AG09319 (cell line): ENCODE measurements at places on chromosomes 2 and 18.

DNA sequence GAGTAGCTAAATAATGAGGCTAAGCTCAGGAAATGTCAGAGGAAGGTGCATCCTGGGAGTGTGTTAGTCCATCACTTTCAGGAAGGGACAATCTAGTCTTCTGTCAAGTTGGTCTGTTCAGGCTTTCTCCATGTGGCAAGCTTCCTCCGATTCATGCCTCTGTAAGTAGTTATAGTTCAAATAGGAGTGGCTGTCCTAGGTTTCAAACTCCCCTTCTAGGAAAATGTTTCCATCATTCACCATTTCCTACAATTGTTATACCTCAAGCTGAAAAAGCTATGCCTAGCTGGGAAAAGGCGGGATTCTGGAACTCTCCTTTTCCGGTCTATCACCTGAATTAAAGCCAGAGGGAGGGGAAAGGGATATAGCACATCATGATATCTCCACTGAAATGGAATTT is 287.7 kb upstream of the ZSWIM2 start:
- DNase-seq = no peak

GRCh38 chr2:134249755-134250154 is 4.1 kb upstream of the MGAT5 start:
- no peak for DNase-seq

- DNase-seq = no peak
Measured at GRCh38 chr2:4898706-4899105, 793.5 kb upstream of the SOX11 start.

DNA sequence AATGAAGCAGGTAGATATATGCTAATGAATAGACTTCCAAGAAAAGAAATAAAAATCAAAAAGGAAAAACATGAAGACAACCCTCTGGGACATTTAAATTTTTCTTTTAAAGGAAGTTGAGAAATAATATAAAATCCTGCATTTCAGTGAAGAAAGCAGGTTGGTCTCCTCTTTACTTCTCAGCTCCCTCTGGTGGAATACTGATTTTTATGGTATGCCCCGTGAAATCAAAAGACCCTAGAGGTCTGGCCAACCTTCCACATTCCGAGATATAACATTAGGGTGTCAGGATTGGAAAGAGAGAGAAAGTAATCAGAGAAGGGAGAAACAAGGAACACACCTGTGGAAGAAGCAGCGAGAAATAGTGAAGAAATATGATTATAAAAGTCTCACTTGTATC is 72.7 kb downstream of the DNER start:
- no peak for DNase-seq

GRCh38 chr18:12119358-12119757 is 25.7 kb downstream of the ANKRD62 start:
- DNase-seq = no peak

DNA sequence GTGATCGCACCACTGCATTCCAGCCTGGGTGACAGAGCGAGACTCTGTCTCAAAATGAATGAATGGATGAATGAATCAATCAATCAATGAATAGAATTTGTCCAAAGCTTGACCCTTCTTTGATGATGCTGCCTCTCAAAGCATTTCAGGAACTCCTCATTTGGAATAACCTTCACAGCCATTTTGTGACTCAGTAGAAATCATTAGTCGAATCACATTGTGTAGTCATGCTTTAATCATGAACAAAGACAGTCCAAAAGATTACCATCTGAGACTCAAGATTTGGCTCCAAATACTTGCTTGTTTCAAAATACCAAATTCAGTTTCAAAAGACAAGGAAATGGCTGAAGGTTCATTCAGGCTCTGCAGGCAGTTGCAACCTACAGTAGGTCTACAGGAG is 83.1 kb downstream of the VWA3B start:
- no peak for DNase-seq

- no peak for DNase-seq
Measured at GRCh38 chr2:164617466-164617865, 3.8 kb downstream of the GRB14 start.

- no peak for DNase-seq
Measured at GRCh38 chr2:23134726-23135125, 250.3 kb upstream of the KLHL29 start.

- DNase-seq = no peak
Measured at GRCh38 chr2:10844097-10844496, 31.5 kb upstream of the PDIA6 start.

- no peak for DNase-seq
Measured at GRCh38 chr18:10946058-10946457, 203.3 kb downstream of the PIEZO2 start.

GRCh38 chr2:109024477-109024876 is 35.5 kb upstream of the EDAR start:
- DNase-seq = no peak

- no peak for DNase-seq
Measured at GRCh38 chr2:224190234-224190935, 151.3 kb upstream of the SERPINE2 start.

- DNase-seq = peak; percentile 31
Measured at GRCh38 chr2:145597809-145598208, 1077.9 kb upstream of the ZEB2 start.

DNA sequence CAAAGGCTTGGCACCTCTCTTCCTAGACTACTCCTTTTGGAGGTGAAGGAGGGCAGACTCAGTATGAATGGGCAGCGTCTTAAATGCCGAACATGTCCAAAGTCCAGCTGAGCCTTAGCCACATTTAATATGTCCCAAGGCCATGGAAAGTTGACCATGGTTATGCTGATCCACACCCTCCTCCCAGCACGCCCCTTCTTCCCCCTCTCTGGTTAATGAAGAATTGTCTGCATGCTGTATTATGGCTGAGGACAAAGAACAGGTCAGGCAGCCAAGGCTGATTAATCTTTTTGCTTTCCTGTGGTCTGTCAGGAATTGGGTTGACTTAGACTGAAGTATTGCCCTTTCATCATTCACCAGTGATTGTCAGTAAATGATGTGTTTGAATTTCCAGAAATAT is 5.8 kb upstream of the MYOM1 start:
- DNase-seq = no peak

GRCh38 chr18:6368017-6368416 is 46.7 kb downstream of the L3MBTL4 start:
- DNase-seq = no peak

GRCh38 chr2:145524303-145524702 is 1004.4 kb upstream of the ZEB2 start:
- DNase-seq = no peak

DNA sequence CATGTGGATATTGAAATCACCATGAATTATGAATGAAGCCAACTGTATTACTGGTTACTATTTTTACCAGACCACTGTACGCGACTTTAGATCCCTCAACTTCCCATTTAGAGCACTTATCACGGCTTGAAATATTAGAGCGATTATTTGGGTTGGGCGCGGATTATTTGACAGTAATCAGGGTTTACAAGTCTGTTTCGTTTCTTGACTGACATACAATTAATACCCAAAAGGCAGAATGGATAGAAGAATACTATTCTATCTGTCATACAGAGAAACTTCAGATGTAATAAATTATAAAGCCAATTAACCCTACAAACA is 496 bp upstream of the NAPG start:
- no peak for DNase-seq

DNA sequence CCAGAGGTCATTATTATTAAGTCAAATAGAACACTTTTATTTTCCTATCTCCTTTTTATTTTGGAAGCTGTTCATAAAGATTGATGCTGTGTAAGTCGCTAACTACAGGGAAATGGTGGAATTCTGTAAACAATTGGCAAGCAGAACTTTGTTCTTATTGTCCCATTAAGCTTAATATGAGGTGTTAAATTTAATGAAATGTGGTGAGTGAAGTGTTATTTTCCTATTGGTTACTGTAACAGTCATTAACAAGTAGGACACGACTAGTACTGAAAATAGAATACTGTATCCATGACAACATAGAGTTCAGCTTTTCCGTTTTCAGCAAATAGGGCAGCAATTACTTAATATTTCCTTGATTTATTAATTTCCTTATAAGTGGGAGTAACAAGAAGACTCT is 279.1 kb upstream of the ZEB2 start:
- no peak for DNase-seq

GRCh38 chr2:9378433-9379390 is 44.6 kb downstream of the ITGB1BP1 start:
- peak; percentile 31 for DNase-seq

- DNase-seq = no peak
Measured at GRCh38 chr18:38752430-38752829, 1186.8 kb upstream of the CELF4 start.

GRCh38 chr2:113796592-113797175 is 40.2 kb upstream of the SLC35F5 start:
- DNase-seq = no peak

GRCh38 chr2:128452536-128453530 is 134.2 kb upstream of the HS6ST1 start:
- DNase-seq = no peak

GRCh38 chr2:223020971-223021675 is 30.9 kb upstream of the KCNE4 start:
- DNase-seq = no peak

- DNase-seq = no peak
Measured at GRCh38 chr2:220482716-220483115, 855.3 kb downstream of the SLC4A3 start.

DNA sequence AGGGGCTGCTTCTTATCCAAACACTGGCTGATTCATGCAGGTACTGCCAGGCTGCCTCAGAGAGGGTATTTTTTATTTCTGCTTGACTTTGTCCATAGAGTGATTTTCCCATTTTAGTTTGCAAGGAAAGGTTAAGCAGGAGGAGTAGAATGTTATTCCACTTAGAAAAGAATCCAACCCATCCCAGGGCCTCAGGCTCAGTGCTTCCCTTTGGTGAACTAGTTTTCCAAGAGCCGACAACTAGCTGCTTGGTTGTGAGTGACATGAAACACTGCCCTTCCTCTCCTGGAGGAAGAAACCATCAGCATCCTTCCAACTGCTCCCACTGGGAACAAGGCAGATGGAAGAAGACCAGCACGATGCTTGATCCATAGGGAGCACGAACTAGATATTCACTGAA is 58.5 kb downstream of the BCL2 start:
- no peak for DNase-seq

- no peak for DNase-seq
Measured at GRCh38 chr2:42184346-42184745, 15.2 kb downstream of the EML4 start.

GRCh38 chr2:218235017-218235416 is 18.0 kb downstream of the ARPC2 start:
- no peak for DNase-seq

DNA sequence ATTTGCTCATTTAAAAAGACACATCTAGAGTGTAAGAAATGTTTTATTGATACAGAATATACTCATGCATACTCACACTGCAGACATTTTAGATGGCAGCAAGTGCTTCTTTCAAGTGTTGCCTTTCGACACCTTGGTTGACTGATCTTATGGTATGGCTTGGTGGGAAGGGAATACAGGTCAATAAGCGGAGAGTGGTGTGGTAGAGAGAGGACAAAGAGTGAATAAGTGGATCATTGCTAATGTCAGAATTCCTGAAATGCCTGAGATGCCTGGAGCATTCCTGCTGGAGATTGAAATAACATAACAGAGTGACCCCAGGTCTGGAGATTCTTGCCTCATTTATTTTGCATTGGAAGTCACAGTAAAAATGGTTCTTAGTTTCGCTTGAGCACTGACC is 76.7 kb downstream of the RND3 start:
- no peak for DNase-seq

GRCh38 chr18:53698907-53699306 is 525.6 kb downstream of the MBD2 start:
- DNase-seq = peak; percentile 5

DNA sequence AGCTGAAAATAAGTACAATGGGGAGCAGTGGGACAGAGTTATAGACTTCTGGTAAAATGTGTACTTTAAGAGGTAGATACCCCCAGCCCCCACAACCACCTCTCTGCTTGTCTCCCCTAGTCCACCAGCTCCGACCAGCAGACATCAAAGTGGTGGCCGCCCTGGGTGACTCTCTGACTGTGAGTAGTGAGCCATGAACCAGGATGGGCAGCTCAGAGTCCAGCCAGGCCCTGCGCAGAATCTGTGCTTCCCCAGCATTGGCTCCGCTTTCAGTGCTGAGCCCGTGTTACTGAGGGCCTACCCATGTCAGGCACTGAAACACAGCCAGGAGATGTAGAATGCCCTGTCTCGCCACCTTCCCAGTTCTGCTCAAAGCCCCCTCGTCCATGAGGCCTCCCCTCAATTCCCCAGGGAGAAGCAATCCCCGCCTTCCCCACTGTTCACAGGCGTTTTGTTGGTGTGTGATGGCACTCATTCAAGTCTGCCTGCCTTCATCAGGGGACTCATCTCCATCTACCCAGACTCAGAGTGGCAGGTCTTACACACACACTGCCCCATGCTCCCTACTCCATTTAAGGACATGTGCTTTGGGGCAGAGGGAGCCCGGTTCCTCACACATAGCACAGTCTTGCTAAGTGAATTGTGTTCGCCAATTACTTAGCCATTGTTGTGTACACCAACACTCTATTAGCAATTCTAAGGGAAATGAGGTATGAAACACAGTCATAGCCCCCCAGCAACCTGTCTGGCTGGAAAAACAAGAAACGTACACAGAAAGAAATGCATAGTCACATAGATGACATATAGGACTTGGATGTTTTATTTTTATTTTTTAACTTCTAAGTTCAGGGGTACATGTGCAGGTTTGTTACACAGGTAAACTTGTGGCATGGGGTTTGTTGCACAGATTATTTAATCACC is 122.6 kb downstream of the PLB1 start:
- no peak for DNase-seq

GRCh38 chr18:77308216-77308615 is 58.6 kb downstream of the GALR1 start:
- DNase-seq = no peak

DNA sequence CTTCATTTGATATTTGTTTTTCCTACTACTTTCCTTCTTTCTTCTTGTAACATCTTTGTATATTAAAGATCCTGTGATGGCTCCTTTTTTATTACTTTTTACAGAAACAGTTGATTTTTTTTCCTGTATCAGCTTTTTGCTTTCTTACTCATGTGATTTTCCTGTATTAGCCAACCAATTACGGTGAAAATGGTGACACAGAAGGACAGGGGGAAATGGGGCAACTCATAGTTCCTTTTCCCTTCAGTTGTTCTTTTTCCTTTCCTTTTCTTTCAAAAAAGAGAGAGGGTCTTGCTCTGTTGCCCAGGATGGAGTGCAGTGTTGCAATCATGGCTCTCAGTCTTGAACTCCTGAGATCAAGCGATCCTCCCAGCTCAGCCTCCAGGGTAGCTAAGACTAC is 117.8 kb downstream of the ATL2 start:
- DNase-seq = no peak

DNA sequence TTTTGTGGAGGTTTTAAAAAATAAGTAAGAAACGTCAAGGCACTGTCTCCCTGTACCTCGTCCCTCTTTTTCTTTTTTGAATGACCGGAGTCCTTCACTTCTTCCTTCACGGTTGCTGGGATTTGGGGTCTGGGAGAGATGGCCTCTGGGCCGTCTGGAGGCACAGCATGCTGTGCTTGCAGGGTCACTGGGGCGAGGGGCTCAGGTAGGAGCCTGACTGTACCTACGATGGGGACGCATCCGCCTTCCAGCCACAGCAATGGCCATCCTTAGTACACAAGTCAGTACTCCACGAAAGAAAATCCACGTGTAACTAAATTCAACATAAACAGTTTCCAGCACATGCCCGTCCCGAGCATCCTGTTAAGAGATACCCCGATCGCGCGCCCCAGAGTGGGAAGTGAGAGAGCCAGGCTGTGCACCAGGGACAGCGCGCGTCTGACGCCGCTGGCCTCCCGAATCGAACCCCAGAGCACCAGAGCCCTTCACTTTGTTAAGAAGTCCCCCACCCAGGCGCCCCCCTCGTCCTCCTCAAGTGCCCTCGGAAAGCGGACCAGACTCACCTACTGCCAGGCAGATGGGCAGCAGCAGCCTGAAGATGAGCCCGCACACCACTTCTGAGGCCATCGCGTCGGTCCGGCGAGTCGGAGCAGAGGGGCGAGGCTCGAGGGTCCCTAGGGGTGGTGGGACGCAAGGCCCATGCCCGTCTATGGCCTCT is 1.2 kb downstream of the PIEZO2 start:
- no peak for DNase-seq
